ENCODE measurements at places on chromosomes 1 and 21.

- DNase-seq: no peak
These were observed 35.9 kb upstream of the ZRANB2 start for GRCh38 chr1:71116729-71117128.

DNA sequence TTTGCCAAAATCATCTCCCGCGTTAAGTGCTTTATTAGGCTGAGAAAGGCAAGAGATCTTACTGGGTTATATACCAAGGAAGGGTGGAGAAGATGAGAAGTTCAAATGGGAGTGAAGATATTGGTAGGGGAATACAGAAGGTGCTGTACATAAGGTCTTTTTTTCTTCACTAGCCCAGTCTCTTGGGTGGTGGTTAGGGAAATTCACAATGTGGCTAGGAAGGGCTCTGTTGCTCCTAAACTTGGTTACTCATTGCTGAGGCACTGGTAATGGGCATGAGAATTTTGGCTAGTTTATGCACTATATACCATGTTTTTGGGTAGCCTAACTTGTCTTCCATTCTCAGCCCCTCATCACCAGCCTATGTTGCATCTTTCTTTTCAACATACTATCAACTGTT, 50.6 kb downstream of the LHX4 start:
- no peak for DNase-seq

DNA sequence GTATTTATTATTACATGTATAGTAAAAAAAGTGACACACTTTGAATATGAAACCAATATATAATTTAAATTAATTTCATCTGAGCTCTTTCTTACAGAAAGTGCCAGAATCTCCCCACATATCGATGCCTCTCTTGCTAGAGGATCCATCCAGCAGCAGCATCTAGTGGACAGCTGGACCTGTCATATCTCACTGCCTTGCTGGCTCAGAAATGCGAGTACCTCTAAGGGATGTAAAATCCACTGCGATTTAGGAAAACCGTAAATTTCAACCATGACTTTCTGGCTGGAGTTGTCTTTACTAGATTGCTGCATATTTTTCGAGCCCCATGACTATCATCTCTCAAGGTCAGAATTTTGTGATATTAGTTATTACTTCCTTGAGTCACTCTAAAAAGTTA, 333.8 kb downstream of the NEGR1 start:
- no peak for DNase-seq

- DNase-seq: no peak
These were observed 2.6 kb downstream of the CROCC start for GRCh38 chr1:16924216-16924918.

- no peak for DNase-seq
These were observed 33.3 kb downstream of the PCP4 start for GRCh38 chr21:39900491-39900890.

- DNase-seq: no peak
These were observed 8.9 kb upstream of the DHRS3 start for GRCh38 chr1:12626888-12627287.

DNA sequence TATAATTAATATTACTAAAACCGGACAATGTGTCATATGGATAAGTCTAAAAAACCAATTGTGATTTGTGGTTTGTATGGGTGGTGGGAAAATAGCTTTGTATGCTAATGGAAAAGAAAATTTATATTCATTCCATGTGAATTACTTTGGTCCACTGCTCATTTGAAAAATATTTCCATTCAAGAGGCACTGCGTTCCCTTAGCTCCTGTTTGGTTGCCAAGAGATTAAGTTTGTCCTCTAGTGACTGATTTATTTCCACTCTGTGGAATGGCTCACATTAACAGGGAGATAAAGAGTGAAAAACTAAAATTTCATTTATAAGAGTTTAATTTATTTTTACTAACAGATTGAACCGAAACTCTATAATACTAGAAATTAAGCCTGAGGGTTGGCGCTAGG, 744.1 kb upstream of the CHRM3 start:
- no peak for DNase-seq

- DNase-seq: no peak
These were observed 81.8 kb upstream of the PLXNA2 start for GRCh38 chr1:208326033-208326432.

DNA sequence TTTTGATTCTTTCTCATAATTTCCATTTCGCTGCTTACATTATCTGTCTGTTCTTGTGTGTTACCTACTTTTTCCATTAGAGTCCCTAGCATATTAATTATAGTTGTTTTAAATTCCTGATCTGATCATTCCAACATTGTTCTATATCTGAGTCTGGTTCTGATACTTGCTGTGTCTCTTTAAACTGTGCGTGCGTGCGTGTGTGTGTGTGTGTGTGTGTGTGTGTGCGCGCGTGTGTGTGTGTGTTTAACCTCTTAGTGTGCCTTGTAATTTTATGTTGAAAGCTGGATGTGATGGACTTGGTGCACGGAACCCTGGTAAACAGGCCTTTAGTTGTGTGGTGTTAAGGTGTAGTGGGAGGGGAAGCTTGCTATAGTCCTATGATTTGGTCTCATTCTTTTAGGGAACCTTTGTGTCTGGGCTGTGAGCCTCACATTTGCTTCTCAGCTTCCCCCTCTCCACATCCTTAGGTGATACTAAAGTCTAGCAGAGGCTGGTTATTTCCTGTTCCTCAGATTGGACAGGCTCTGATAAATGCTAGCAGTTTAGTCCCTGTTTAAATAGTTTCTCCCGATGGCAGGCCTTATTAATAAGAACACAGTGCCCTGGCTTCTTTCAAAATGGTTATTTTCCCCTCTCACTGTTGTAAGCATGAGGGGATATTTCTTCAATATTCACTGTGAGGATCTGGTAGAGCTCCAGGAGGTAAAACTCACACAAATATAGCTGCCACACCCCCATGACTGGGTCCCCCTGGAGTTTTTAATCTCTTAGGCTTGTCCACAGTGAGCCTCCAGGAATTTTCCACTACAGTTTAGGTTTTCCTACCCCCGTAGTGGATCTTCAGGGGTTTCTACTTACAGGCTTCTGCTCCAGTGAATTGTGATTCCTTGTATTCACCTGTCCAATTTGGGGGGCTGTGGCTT, 118.3 kb downstream of the GALNT2 start:
- DNase-seq: no peak

- DNase-seq: no peak
These were observed 482.7 kb downstream of the SIPA1L2 start for GRCh38 chr1:232147215-232147614.

- DNase-seq: no peak
These were observed 12.5 kb downstream of the DMAP1 start for GRCh38 chr1:44225761-44226160.

DNA sequence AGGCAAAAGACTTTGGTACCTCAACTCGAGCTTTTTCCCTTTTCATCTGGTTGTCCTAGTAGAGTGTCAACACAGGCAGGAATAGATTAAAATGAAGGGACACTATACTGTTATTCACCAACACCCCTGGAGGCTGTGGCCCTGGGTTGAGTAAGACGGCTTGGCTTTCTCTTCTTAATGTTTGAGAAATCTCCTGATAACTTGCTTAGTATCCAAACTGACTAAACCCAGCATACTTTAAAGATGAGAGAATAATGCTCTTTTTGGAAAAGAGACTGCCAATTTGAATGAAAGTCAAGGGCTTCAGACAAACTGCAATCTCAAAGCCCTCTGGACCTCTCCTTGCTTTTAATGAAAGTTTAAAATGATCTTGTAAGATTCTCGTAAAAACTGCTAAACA, 2.6 kb upstream of the SLC30A1 start:
- no peak for DNase-seq

- no peak for DNase-seq
These were observed 32.4 kb upstream of the MYSM1 start for GRCh38 chr1:58732087-58732775.

DNA sequence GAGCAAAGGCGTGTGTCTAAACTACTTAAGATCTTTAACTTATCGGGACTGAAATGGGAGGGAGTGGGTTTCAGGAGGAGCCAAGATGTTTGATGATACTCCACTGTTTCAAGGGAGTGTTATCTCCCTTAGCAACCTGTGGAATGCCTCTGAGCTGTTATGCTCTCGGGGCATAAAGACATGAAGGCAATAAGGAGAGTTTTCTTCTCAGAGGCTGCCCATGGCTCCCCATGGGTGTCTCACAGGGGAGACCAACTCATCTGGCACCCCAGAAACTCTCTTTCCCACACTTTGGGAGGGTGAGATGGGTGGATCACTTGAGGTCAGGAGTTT, 130.0 kb downstream of the LIPI start:
- DNase-seq: no peak

DNA sequence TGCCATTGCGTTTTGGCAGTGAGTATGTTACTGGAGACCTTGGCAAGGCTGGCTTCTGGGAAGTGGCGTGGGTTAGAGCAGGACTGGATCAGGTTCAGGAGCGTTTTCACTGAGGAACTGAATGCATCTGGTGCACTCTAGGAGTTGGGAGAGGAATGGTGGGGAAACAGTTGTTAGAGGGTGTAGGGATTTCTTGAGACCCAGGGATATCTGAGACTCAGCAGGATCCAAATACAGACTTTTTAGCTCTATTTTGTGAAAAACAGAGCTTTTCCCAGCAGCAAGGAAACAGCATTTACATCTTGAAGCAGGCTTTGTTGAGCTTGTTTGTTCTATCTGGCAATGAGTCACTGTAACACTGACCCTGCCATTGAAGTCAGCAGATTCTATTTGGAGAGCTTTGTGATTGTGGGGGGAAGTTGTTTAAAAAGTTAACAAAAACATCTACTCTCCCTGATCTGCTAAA, 56.9 kb upstream of the NRIP1 start:
- DNase-seq: no peak

DNA sequence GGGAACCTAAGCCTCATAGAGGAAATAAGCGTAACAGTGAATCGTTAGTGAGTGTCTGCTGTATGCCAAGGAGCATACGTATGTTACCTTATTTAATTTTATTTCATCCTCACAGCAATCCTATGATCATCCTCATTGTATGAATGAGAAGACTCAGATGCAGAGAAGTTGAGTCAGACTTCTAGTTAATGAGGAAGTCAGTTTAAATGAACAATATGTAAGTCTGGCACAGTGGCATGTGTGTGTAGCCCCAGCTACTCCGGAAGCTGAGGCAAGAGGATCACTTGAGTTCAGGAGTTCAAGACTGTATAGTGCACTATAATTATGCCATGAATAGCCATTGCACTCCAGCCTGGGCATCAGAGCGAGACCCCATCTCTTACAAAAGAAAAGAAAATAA, 148.0 kb downstream of the ZZZ3 start:
- no peak for DNase-seq

DNA sequence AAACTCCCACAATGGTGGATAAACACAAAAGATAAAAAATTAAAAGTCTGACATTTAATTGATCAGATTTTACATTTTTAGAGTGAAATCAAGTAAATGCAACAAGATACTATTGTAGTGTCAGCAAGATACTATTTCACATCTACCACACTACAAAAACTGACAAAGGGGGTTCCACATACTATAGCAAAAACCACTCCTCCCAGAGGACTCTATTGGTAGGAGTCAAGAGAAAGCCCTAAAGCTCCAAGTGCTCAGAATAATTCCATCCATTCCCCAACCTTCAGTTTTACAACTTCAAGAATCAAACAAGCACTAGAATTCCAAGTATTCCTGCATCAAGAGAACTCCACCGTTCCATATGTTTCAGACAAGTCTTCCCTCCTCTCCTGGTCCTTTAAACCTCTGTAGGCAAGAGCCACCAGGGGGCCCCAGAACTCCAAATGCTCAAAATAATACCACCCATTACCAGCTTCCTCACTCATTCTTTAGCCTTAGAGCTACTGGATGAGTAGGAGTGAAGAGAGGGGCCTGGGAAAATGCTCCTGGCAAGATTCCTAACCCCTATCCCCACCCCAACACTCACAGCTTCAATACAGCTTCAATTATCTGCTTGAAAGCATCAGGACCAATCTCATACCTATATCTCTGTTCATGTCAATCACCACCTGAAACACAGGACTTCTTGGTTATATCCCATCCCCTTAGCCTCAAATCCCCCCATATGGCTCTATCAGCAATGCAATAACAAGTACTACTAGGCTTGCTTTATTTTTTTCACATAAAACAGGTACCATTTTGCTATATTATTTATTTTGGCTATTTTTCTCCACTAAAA, 9.9 kb downstream of the TOR1AIP2 start:
- DNase-seq: peak; percentile 56

DNA sequence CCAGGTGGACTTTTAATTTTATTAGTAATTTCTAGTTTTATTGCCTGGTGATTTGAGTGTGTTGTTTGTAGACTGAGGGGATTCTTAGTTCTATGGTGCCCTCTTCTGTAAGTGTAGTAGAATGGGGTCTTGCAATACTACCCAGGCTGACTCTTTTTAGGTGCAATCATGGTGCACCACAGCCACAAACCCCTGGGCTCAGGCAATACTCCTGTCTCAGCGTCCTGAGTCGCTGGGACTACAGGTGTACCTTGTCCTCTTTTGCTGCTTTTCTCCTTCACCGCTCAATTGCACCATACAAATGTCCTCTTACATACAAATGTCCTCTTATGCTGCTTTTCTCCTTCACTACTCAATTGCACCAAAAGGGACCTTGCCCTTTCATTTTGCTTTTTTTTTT, 43.1 kb downstream of the SCP2 start:
- no peak for DNase-seq

DNA sequence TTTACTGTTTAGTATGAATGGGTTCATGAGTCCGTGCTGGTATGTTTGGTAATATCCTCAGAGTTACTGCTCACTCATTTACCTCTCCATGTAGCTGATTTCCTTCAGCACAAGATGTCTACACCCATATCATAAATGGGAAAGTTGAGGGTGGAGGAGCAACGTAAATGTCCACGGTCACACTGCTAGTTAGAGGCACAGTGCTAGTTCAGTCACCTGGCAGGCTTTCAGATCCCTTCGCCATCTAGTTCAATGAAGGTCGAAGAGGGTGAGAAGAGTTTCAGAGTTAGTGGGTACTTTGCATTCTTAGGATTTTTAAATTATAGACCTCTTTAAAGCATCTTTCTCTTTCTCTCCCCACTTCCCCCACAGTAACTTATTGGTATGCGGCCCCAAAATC, 218.8 kb downstream of the ZP4 start:
- DNase-seq: no peak

GRCh38 chr1:162498496-162498810, 835 bp downstream of the UHMK1 start:
- no peak for DNase-seq

DNA sequence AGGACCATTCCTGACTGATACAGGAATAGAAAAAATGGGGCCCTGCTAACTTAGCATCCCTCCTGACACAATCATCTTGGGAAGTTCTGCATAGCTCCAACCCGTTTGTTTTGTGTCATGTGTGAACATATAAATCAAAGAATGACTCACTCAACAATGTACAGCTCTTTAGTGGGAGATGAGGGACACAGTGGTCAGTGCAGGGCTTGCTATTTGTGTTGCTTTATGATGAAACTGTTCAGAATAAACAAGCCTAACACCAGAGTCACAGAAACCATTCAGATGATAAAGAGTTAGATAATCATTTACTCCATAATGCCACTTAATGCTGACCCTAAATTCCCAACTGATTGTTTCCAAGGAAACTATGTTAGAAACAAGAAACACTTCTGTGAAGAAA, 154.2 kb upstream of the ZNHIT6 start:
- DNase-seq: no peak

DNA sequence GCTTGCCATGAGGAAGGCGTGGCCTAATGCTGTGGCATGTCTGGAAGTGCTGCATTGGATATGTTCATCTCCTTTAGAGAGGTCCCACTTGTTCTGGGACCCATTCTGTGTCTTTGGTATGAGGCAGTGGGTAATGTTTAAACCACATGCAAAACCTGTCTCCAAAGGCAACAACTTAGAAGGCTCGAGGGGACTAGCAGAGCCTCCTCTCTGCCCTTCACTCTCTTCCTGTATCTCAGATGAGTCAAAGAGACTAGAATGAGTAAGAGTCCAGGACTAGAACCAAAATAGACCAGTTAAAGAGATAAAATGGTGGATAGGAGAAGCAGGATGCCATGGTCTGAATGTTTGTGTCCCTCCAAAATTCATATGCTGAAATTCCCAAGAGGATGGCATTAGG, 220.8 kb upstream of the KIAA0040 start:
- DNase-seq: no peak

All from glutamatergic neuron (in vitro differentiated cells).